ENCODE measurements at places on chromosomes 13 and 19. TPM values are rescaled to one million over a fixed set of nuclear protein-coding genes. Genes with fewer than 3 reads are reported as not detected.

DNA sequence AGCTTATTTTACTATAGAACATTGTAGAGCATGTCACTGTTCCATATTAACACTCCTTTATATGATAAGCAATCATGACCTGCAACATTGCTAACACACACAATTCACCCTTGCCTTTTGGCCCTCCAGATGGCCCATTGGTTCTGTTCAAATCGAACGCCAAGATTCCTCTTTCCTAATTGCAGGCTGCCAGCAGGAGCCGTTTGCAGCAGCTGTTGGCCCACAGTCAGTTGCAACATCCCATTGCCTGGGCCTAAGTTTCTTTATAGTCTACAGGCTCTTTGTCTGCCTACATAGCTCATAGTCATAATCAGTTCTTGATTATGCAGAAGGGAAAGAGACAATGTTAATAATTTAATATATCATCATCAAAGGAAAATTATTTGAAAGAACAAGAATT lies 37.6 kb downstream of the KCTD12 start:
- DNase-seq = no peak

GRCh38 chr13:40874138-40874779 lies 84.8 kb downstream of the SLC25A15 start:
- no peak for DNase-seq

GRCh38 chr19:17936379-17936778 lies 3.6 kb downstream of the CCDC124 start:
- DNase-seq = no peak

DNA sequence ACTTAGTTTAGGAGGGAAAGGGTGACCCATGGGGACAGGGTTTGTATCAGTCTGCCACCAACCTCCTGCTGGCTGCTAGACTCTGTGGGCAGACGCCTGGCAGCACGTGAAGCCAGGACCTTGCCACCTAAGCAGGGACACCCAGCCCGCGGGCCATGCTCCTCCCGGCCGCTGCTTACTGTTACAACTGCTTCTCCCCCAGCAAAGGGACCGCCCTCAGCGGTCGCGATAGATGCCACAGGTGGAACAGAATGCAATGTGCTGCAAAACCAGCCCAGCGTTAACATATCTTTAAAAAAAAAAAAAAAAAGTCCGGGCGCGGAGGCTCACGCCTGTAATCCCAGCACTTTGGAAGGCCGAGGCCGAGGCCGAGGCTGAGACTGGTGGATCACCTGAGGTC lies 1.9 kb upstream of the RHPN2 start:
- DNase-seq = no peak

DNA sequence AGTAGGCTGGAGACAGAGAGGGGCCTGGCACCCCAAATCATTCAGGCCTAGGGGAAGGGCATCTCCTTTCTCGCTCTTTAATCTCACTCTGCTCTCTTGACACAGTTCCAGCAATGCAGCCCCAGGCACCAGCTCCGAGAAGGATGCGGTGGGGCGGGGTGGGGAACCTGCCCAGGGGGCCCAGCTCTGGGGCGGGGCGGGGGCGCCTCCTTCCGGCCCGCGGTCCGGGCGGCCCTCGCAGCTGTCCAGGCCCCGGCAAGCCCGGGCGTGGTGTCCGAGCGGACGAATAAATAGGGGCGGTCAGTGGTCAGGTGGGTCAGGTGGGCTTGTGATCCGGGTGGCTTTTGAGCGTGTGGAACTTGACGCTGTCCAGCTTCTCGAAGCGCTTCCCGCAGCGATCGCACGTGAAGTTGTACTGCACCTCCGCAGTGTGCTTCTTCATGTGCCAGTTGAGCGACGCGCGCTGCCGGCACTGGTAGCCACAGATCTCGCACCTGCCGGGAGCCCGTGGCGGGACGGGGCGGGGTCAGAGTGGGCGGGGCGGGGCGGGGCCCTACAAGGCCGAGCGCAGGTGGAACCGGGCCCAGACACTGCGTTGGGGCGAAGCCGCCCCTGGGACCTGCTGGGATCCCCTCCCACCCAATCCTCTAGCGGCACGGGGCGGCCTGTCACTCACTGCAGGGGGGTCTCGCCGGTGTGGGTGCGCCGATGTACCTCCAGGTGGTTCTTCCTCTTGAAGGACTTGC lies 2.7 kb upstream of the ELAVL3 start:
- DNase-seq = no peak

DNA sequence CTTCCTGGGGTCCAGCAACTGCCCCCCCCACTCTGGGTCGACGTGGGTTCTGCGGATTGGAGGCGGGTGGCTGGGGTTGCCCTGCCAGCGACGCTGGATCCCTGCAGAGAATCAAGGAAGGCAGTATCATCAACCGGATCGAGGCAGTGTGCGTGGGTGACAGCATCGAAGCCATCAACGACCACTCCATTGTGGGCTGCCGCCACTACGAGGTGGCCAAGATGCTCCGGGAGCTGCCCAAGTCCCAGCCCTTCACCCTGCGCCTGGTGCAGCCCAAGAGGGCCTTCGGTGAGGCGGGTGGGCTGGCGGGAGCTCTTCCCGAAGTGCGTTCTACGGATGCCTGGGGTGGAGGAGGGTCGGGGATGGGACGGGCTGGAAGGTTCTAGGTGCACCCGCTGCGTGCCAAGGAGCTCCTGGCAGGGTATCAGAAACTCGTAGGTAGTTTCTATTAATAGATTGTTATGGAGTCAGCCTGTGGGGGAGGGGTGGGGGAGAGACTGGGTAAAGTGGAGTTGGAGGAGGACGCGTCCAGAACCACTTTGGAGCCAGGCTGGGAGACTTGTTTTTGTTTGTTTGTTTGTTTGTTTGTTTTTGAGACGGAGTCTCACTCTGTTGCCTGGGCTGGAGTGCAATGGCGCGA lies 1.5 kb downstream of the GIPC3 start:
- DNase-seq = no peak

DNA sequence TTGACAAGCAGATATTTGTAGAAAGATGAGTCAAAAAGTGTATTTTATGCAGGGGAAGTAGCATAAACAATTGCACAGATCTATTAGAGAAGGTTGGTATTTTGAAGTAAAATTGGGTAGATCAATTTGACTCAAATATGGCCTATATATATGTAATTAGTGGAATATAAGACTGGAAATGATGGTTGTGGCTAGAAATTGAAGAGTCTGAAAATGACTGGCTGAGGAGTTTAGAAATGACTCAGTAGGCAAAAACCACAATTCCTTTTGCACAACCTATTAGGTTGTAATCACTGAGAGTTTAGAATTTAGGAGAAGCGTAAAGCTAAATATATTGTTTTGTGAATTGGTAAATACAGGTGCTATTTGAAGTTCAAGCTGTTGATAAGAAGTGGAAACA lies 622.6 kb upstream of the PCDH20 start:
- no peak for DNase-seq

DNA sequence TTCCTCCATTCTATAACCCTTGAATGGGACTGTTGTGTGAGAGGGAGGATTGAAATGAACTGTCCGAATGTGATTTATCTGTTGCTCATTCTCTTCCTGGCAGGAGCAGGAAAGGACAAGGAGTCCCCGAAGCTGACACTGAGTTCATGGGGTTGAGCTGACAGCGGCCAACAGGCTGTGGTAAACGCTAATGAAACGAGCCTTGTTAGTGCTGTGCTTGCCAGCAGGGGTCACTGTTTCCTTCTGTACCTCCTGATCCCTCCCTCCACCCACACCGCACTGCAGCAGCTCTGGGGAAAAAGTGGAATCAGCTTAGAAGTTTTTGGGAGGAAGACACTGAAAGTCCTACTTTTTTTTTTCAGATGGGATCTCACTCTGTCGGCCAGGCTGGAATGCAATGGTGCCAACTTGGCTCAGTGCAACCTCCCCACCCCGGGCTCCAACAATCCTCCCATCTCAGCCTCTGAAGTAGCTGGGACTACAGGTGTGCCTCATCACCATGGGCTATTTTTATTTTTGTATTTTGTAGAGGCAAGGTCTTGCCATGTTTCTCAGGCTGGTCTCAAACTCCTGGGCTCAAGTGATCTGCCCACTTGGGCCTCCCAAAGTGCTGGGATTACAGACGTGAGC lies 6.7 kb upstream of the ZNF761 start:
- DNase-seq = peak; percentile 58

DNA sequence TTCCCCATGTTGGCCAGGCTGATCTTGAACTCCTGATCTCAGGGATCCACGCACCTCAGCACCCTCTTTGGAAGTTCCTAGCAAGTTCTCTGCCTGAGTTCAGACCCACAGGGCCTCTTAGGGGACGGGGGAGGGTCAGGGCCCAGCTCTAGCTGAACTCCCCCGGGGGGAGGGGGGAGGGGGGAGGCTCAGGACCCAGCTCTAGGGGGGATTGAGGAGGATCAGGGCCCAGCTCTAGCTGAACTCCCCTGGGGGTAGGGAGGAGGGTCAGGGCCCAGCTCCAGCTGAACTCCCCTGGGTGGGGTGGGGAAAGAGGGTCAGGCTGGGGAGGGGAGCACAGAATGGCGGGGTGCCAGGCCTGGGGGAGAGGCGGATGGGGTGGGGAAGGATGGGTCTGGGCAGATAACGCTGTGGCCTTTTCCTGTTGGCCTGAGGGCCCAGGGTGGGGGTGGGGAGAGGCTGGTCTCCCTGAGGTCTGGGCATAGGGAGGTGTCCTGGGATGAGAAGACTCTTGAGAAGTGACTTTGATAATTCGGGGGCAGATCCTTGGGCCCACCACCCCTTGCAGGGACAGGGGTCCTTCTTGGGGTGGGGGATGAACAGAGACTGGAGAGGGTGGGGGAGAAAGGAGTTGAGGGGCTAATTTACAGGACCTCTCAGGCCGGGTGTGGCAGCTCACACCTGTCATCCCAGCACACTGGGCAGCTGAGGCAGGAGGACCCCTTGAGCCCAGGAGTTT lies 5.5 kb upstream of the PTBP1 start:
- no peak for DNase-seq

GRCh38 chr19:30006207-30006606 lies 64.2 kb downstream of the URI1 start:
- no peak for DNase-seq

GRCh38 chr19:10104665-10105508 lies 1.3 kb upstream of the PPAN start:
- DNase-seq = no peak

DNA sequence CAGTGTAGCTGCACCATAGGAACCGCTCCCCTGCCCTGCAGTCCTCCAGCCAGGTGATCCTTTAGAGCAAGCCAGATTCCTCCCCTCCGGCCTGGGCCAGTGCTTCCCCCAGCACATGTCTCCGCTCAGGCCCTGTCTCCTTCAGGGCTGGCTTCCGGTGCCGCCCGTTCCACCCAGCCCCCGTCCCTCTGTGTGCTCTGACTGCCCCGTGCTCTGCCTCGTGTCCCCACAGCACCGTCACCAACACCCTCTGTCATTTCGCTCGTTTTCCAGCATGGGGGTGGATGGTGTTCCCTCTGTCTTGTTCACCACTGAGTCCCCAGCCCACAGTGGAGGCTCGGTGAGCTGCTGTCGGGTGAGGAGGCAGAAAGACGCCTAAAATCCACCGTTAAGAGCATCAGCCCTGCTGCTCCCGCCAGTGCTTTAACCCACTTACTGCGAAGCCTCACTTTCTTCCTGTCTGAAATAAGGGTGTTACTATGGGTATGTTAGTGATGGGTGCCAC lies 54.5 kb downstream of the TSSK6 start:
- DNase-seq = no peak

- DNase-seq = peak; percentile 24
These were observed 427 bp downstream of the RTBDN start for GRCh38 chr19:12833738-12834565.

GRCh38 chr13:75556961-75557360 lies 7.4 kb downstream of the UCHL3 start:
- no peak for DNase-seq

DNA sequence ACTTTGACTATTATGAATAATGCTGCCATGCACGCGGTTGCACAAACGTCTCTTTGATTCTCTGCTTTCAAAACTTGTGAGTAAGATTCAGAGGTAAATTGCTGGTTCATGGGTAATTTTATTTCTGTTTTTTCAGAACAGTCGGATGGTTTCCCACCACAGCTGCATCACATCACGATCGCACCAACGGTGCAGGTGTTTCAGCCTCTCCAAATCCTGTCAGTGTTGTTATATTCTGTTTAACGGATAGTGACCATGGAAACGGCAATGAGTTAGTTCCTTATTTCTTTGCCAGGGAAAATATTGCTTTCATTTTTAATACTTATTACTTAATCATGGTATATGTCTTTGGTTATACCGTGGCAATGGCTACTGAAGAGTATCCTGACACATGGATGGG lies 19.1 kb upstream of the ZNF835 start:
- no peak for DNase-seq

DNA sequence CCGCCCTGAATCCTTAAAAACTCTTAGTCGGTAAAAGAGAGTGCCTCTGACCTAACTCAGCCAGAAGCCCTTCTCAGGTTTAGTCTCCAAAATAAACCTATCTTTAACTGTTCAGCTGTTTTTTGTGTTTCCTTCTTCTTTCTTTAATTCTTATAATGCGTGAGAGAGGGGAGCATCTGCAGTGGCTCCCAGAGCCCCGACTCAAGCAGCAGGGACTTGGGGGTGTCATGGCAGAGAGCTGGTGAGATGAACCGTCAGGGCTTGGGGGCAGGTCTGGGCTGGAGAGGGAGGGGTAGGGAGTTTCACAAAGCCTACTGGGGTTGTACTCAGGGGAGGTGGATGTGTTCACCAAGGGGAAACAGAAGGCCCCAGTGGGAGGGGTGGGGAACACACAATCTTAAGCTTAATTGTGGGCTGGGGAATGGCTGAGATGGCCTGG lies 16.8 kb upstream of the SIGLEC6 start:
- DNase-seq = no peak

DNA sequence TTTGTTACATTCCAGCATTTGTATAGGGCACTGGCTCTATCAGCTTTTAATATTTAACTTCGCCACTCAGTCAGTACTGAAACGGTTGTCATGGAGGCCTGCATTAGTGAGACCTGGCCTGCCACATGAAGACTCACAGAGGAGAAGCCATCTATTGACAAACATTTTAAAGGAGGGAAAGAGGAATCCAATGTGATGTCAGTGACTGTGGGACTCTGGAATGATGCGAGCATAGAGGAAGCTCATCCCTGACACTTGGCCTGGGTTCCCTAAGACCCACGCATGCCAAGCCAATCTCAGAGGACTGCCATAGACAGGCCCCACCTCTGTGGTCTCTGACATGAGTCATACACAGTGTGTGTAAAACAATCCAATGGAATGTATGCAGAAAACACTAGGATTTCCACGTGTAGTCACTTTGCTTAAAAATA lies 7.9 kb upstream of the DPY19L3 start:
- DNase-seq = no peak

GRCh38 chr19:32265995-32266394 lies 79.4 kb upstream of the ZNF507 start:
- DNase-seq = no peak

- no peak for DNase-seq
These were observed 191.9 kb upstream of the MIR17HG start for GRCh38 chr13:91155512-91156114.

The ATP8B3 gene
- 0.52 TPM for total RNA-seq

The CEACAM8 gene
- total RNA-seq = 0.89 TPM

The GRAMD1A gene
- total RNA-seq = 32.3 TPM

The AMH gene
- 1.7 TPM for total RNA-seq

The STK11 gene
- total RNA-seq = 91.8 TPM

The TEX101 gene
- total RNA-seq = 0.34 TPM

The PVR gene
- 35.7 TPM for total RNA-seq

The EPSTI1 gene
- total RNA-seq = 24.2 TPM

The PPM1N gene
- total RNA-seq = 0.37 TPM

The SPC24 gene
- 2.6 TPM for total RNA-seq
